Cardiac muscle cell (in vitro differentiated cells and primary cell): ENCODE measurements at places on chromosomes 5 and 9.
A peak's percentile ranks its signal among the peaks of the same experiment; 100 is the strongest.

- DNase-seq: no peak
Measured at GRCh38 chr5:112907166-112907631, 14.8 kb downstream of the REEP5 start.

GRCh38 chr9:108024604-108025003, 535.0 kb upstream of the KLF4 start:
- DNase-seq: no peak

GRCh38 chr5:10904862-10905432, 143.9 kb upstream of the DAP start:
- DNase-seq: no peak

DNA sequence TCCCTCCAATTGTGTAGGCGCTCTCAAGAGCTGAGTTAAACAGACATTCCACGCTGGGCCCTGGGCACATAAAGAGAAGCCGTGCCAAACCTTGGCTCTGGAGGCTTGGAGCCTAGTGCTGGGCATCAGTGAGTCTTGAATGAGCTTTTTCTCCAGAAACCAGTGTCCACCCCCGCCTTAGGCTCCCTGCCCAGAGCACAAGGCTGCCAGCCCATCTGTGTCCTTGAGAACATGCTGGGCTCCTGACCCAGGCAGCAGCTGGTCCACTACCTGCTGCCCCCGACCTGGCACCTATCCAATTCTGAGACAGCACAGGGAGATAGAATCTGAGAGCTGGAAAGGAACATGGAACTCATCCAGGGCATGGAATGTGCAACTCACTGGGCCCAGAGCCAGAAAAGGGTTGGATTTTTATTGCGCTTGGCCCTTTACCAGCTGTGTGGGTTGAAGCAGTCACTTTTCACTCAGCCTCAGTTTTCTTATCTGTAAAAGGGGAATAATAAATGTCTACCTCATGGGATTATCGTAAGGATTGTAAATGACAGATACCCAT, 92.4 kb upstream of the CPLX2 start:
- DNase-seq: peak; percentile 28

GRCh38 chr9:72564479-72565281, 43.3 kb downstream of the TMC1 start:
- DNase-seq: no peak

GRCh38 chr5:135151256-135151655, 117.2 kb upstream of the PITX1 start:
- no peak for DNase-seq

DNA sequence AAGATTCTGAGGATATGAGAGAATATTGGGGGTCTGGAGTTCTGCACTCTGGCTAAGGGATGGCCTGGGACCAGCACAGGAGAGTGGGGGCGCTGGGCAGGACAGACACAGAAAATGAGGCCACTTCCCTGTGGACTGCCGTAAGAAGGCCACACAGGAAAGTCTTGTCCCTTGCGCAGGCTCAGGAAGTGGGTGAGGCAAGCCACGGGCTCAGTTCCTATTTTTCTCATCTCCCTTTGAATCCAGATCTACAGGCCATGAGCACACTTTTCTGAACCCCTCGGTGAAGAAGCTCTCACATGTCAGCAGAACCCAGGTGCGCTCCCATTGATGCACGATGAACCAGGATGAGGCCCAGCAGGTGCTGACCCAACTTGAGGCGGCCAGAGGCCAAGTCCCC, 207.4 kb downstream of the AGTPBP1 start:
- DNase-seq: no peak

GRCh38 chr5:178514851-178515418, 75.3 kb downstream of the COL23A1 start:
- no peak for DNase-seq

GRCh38 chr5:56527174-56527573, 288.2 kb upstream of the MAP3K1 start:
- no peak for DNase-seq

DNA sequence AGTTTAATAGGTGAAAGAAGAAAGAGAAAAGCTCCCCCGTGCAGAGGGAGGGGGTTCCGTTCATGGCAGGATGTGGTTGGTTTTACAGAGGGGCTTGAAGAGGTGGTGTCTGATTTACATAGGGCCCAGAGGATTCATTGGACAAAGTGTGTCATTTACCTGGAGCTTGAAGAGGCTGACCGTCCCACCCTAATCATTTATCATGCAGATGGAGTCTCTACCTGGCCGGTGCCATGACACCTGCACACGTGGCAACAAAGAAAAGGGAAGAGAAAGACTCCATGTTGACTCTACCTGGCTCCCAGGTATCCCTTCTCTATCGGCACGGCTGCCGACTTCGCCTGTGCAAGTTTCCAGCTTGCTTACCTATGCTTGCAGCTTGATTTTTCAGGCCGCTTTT, 35.3 kb upstream of the PRRC2B start:
- no peak for DNase-seq

DNA sequence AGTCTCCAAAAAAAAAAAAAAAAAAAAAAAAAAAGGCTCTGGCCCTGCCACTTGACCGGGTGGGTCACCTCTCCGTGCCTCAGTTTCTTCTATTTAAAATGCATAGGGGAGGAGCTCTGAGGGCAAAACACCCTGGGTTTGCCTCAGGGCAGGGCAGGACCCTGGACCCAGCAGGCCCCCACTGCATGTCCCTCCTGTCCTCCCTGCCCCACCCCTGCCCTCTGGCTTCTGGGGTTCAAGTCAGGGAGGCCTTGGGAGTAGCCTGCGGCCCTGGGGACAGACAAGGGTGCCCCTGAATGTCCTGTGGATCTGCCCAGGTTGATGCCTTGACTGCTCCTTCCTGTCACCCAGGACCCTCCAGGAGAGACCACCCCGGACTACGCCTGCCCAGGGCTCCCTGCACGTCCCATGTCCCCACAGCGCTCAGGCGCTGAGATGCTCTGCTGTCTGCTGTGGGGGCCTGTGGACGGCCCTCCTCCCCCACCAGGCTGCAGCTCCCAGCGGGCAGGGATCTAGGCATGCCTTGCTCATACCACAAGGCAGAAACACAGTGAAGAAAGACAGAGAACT, 35.4 kb downstream of the ADAMTS2 start:
- no peak for DNase-seq

DNA sequence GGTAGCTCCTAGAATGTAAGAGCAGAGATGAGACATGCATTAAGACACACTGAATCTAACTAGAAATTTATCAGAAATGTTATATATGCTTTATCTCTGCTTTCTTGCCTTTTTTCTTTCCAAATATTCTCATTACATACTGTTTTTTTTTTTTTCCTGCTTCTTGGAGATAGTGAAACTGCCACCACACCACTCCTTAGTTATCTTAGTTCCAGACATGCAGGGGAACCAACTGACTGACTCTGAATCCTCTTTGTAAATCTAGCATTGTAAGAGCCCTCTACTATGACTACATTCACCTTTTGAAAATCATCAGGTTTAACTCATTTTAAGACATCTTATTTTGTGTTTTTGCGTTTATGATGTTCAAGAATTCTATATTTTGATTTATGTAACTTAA, 181.3 kb upstream of the ST8SIA4 start:
- no peak for DNase-seq

DNA sequence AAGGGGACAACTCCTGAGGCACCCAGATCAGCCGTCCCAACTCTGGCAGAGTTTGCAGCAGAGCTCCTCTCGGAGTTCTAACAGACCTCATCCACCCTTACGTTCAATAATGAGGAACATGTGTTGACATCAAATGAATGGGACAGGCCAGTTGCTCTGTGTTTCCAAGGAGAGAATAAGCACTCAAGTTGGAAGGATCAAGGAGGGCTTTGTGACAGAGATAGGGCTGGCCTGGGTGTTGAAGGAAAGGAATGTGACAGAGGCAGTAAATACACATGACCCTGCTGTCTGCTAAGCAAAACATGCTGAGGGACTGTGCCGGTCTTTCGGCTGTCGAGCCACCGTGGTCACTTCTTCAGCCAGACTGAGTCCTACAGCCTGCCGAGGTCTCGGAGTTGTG, 48.2 kb downstream of the GPR107 start:
- DNase-seq: peak; percentile 67

- no peak for DNase-seq
Measured at GRCh38 chr9:82513976-82514735, 525.6 kb downstream of the SPATA31D1 start.

DNA sequence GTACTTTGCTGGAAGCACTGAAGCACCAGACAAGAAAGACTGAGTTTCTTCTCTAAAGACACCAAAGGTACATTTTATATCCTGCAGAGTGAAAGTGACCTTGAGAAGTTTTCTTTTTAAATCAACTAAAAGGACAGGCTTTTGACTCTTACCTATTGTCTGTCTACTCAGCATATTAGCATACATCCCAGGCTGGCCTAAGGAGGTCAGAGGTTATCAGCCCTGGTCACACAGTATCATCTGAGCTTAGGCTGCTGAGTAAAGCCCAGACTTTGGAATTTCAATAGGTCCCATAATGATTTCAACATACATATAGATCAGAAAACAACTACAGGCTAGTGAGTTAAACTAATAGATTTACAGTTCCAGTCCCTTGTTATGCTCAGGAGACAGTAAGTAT, 10.1 kb upstream of the CDH9 start:
- peak; percentile 1 for DNase-seq

DNA sequence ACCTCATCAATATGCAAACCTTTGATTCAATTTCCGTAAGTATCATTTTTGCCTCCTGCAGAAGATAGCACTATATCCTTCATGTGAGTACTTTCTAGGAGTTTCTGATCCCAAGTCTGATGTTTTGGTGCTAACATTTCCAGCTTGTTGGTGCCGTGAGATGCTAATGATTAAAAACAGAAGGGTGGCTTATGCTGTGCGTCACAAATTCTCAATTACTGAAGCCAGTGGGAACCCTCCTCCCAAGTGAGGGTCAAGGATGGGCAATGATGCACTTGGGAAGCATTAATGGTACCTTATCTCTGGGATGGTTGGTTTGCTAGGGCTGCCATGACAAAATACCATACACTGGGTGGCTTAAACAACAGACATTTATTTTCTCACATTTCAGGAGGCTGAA, 123.0 kb downstream of the FOXD1 start:
- DNase-seq: no peak

DNA sequence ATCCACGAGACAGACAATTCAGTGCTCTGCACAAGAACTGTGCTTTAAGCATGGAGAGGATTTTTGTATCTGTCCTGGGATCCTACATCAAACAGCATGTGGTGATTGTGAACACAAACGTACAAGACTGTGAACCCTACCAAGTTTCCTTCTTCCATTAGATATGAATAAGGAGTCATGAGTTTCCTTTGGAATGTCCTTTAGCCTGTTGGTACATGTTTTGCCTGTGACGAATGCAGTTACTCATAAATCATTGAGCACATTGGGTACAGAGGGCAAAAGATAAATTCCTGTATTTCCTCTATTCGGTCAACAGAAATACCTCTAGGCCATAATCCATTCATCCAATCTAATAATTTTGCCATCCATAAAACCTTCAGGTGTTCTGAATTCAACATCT, 61.5 kb downstream of the FXN start:
- DNase-seq: peak; percentile 89

DNA sequence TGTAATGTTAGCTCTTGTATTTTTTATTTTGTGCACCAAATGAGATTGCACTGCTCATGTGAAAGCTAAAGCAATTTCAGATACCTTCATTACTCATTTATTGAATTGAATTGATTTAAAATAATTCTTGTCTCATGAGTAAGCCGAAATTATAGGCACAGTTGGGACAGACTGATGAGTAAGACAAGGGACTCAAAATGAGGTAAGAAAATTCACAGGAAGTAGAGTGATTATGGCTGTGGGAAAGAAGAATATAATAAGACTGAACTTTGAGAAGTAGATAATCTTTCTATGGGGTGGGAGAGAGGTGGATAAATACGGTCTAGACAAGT, 51.1 kb downstream of the NUDT12 start:
- no peak for DNase-seq

DNA sequence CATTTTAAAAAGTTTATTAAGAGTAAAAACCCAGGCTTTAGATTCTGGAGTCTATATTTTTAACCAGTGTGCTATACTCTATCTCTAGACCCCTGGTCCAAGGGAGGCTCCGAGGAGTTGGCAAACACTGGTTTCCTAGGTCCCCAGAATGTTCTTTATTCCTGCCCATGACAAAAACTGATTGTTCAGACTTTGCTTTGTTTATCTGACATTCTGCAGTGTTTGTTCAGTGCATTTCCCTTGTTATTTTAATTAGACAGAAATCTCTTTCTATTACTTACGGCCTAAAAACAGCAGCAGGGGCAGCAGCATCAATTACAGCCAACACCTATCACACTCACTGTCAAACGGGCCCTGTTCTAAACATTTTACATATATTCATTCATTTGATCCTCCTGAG, 2011.6 kb upstream of the WWC1 start:
- no peak for DNase-seq

DNA sequence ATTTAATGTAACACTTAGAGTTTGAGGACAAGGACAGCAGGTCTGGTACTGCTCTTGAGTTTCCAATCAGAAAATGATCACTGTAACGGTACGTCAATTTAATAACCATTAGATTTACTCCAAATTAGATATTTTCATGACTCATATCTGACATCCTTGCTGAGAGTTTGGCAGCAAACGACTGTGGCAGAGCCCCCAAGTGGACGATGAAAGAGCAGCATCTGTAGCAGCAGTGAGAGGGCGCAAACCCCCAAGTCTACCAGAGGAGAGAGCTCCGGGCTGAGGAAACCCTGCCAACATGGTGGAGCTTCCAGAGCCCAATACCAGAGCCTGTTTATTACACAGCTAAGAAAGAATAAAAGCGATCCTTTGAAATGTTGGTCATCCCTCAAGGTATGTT, 73.2 kb upstream of the EPB41L4A start:
- DNase-seq: peak; percentile 70

DNA sequence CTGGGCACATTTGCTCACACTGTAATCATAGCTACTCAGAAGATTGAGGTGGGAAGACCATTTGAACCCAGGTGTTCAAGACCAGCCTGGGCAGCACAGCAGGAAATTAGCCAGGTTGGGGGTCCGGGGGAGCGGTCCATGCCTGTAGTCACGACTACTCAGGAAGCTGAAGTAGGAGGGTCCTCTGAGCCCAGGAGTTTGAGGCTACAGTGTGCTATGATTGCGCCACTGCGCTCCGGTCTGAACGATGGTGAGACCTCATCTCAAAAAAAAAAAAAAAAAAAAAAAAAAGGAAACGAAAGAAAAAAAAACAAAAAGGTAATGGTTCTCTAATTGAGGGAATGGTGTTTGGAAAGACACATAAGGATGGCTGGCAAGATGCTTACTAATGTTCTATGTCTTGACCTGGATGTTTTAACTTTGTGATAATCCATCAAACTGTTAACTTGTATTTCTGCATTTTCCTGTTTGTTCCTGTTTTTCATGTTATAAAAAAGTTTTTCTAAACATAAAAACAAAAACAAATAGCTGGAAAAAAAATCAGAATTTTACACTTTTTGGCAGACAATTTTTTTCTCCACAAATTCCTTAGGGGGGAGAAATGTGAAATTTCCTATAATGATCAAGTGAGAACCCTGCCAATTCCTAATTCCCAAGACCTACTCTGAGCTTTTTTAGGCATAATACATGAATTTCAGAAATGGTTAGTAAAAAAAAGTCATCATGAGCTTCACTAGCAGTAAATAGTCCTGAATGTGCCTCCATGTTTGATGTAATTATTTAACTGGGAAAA, 96.9 kb downstream of the DENND1A start:
- no peak for DNase-seq
